ENCODE measurements at places on chromosomes 5 and 9. TPM values are rescaled to one million over a fixed set of nuclear protein-coding genes. Genes with fewer than 3 reads are reported as not detected.

PGM5 gene
- 54.2 TPM for total RNA-seq

BARHL1 gene
- total RNA-seq = not detected

DCAF10 gene
- 29.8 TPM for total RNA-seq

SOHLH1 gene
- not detected for total RNA-seq

RANBP6 gene
- total RNA-seq = 29.3 TPM
